ENCODE measurements at places on chromosomes 2 and 18.

DNA sequence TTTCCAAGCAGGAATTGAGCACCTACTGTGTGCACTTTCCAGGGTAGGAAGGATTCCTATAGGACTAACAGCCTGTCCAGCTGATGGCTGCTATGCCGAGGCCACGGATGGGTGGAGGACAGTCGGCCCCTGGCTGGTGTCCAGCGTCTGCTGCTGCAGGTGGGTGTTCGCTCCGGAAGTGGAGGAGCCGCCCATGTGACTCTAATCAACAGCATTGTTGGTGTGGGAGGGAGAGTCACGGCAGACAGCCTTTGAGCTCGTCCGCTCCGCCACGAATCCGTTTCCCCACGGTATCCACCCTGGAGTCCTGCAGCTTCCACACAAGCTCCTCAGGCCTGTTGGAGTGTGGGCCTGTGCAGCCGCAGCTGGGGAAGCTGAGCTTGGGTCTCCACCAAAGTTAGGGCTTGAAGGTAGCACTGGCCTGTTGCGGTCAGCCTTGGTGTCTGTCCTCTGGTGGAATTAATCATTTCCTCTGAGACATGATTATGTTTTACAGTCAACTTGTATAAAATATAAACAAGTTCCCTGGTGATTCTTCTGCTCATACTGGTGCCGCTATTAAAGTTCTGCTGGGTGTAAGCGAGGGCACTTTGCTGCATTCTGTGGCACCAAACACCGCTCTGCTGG, 185.9 kb upstream of the TPO start:
- no peak for DNase-seq

DNA sequence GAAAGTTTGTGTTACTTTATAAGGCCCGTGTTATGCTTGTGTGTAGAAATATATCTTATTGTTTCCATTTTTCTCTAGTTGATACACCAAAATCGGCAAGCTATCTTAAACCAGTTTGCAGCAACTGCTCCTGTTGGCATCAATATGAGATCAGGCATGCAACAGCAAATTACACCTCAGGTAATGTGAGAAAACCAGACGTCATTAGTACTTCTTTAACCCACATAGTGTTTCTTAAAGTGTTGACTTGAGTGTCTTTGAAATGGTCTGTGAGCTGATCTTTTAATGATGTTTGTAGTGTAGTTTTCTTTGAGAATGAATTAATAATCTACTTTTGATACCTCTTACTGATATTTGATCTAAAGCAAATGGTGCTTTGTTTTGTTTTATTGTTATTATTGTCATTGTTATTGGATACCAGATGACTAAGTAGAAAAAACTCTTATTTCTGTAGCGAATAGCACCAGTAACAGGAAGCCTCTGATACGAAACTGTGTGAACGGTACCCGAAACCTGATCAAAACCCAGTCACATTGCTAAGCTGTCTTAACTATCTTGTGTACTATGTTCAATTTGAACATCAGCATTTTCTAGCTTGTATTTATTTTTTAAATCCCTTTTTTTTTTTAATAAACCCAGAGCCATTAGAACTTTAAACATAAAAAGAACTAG, 53.7 kb downstream of the PTRHD1 start:
- DNase-seq = no peak

GRCh38 chr18:36829362-36830157, 633 bp downstream of the KIAA1328 start:
- no peak for DNase-seq

- DNase-seq = no peak
Observed at GRCh38 chr18:8856212-8856611, 150.9 kb downstream of the MTCL1 start.

DNA sequence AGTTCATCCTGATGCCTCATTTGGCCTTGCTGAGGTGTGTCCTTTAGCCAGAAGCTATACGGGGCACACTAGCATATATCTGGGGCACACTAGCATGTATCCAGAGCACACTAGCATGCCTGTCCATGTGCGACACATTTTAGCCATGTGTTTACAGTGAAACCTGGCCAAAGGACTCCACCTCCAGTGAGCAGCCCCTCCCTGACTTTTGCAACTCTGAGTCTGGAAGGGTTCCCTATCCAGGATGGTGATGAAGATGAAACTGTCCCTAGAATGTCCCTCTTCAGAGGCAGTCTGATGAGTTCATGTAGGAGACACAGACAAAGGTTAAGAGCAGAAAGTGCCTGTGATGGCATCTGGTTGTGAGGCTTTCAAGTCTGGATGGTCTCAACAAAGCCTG, 61.4 kb upstream of the LGALSL start:
- no peak for DNase-seq

DNA sequence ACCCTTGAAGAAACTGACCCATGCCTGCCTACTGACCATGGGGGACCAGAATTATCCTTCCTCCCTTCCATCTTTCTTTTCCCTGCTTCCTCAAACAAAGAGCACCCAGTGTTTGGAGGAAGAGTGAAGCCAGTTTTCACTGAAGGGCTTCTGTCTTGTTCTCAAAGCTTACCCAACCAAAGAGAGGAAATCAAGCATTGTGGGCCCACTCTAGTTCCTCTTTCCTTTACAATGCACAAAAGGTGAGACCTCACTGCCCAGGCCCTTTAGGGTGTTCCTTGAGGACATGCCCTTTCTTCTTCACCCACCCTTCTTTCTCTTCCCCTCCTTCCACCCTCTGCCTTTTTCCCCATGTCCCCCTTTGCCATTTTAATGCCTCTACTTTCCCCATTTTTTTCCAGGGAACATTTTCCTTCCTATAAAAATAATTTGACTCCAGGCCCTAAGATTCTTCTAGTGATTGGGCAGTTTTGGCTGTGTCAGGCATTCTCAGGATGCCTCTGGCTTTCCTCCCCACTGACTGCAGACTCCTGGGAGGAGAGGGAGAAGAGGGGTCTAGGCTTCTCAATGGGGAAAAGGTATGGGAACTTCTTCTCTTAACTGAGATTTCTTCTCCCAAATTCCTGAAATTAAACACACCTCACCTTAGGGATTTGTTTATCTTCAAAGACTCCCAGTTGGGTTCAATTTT, 126.6 kb upstream of the RMDN2 start:
- DNase-seq = no peak

DNA sequence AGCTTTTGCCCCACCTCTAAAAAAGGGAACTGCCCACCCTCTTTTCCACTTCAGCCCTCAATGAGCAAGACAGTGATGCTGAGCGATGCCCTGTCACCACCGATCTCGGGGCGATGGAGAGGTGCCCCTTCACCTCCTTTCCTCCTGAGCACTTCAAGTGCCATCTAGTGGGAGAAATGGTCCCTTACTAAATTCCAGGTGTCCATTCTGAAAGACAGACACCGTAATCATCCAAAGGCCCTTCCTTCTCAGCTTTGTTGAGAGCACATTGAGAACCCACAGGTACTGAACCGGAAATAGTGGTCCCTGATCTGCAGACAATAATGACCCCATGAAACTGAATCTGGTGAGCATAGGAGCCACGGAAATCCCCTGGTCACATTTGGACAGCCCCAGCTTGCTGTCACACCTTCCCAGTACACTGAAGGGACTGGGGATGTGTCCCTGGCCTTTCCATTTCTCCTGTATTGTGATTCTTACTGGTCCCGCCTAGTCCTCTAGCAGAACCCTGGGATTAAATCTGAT, 38.5 kb downstream of the KCTD18 start:
- no peak for DNase-seq

DNA sequence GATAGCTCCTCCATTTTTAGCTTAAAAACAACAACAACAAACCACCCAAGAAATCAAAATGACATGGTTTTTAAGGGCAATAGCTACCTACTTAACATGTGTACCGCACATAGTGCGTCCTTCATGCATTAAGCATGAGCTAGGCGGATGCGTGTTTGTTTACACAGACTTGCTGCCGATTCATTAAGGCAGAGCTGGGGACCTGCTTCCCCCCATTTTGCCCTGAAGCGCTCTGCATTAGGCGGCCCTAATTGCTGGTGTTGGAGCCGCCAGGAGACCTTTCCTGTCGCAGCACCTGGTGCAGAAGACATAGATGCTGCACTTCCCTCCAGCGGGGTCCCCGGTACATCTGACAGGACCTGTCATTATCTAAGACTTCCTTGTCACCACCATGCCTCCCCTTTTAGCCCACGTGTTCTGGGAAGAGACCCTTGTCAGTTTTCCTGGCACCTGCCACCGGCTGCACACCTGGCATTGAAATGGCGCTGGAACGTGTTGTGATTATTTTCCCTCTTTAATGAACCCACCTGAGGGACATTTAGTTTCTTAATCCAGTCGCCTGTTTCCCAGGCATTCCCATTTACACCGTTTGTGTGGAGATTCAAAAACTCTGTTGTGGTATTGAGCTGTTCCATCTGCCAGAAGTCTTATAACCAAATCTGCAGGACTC, 261.1 kb upstream of the RAB12 start:
- DNase-seq = no peak

- DNase-seq = no peak
Observed at GRCh38 chr2:147095376-147095775, 749.5 kb upstream of the ACVR2A start.

DNA sequence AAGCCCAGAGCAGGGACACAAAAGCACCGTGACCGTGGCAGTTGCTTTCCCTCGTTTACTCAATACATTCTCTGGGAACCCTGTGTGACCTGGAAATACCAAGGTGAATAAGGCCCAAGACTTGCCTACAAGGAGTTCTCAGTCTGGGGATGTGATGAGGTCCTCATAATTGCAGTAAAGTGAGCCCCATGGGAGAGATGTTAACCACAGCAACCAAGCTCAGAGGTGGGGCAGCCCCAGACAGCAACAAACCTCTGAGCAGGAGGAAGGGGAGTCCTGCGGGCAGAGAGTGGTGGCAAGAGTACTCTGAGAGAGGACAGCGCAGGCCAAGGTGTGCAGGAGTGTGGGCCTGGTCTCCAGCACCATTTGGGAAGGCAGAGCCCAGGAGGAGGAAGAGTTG, 91.6 kb downstream of the TTC32 start:
- DNase-seq = no peak

GRCh38 chr18:55048892-55049291, 89.6 kb upstream of the CCDC68 start:
- no peak for DNase-seq

GRCh38 chr2:60523963-60524362, 29.5 kb downstream of the BCL11A start:
- no peak for DNase-seq

- DNase-seq = no peak
Observed at GRCh38 chr2:166158546-166158945, 30.7 kb upstream of the SCN1A start.

DNA sequence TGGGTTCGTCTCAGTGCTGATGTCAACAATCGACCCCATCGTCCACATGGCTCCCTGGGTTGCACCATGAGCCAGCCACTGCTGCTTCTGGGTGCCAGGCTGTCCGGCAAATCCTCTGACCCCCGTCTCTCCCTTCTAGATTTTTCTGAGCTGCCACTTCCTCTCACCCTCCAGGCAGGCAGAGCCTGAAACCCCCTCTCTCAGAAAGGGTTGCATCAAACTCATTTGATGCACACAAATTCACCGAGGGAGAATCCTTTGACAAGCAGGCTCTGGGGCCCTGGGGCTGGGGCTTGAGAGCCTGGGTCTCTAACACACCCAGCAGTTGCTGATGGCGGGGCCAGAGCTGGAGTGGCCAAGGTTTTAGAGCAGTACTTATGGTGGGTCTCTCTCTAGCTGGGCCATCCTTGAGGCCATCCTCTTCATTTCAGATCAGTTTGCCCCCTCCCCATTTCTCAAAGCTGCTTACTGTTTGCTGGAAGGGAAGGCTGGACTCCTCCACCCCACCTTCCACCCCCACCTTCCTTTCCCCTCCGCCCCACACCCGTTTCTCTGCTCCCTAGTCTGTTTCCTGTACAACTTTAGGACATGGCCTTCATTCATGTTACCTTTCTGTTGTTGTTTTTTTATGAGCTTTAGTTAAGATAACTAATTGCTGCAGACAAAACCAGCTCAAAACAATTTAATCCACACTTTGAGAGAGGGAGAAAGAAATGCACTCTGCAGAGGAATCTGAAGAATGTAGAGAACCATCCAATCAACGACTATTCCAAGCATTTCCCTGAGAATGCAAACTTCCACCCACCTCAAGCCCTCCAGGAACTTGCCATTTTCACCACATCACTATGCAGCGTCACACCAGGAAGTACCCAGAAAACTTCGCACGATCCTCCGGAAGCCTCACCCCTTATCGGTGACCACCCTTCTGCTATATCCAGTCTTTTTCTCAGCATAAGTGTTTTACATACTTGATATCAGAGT, 69.5 kb downstream of the ARL4C start:
- no peak for DNase-seq

DNA sequence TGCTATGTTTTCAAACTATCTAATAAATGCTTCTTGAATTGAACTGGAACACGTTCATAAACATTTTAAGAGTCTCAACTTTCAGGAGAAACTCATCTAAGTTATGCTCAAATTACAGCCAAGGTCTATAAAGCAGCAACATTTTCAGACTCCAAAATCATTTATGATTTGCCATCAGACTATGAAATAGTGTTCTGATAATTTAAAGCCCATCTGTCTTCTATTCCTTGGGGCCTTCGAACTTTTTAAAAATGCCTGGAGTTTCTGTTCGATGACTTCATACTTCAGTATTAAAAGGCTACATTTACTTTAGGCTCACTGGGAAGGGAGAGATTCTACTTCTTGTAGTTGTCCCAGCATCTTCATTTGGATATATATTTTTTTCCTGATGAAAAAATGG, 73.6 kb upstream of the NXPH2 start:
- DNase-seq = no peak

DNA sequence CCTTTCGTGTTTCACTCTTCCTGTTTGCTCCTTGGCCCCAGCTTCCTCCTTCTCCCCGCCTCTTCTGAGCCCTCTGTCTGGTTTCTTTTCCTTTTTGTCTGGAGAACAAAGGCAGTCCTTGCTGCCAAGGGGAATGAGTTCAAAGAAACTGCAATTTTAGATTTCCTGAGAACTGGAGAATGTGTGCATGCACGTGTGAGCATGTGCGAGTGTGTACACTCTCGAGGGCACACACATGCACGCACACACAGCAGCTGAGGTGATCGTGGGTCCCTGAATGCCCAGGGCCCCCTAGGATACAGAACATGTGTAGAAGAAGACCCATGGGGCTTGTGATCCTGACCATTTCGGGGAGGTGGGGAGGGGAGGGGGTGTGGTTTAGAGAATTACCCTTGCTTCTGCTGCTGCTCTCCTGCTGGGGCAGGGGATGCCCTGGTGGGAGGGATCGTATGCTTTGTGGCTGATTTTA, 151.8 kb downstream of the DYSF start:
- DNase-seq = no peak

Measured in caudate nucleus (tissue), 63 donors.